GM12892 (cell line): ENCODE measurements at places on chromosomes 5 and 9.

DNA sequence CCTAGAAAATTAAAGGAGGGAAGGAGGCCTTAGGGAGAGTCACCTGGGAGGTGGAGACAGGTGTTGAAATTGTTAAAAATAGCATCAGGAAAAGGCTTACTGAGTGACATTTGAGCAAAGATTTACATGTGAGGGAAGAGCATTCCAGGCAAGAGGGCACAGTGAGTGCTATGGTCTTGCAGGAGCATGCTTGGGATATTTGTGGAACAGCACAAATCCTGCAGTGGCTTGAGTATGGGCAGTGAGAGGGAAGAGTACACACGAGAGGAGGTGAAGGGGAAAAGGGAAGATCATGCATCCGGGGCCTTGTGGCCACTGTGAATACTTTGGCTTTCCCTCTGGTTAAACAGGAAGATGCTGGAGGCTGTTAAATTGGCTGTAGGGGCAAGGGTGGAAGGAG, 36.6 kb downstream of the ACER2 start:
- DNase-seq, result no peak

DNA sequence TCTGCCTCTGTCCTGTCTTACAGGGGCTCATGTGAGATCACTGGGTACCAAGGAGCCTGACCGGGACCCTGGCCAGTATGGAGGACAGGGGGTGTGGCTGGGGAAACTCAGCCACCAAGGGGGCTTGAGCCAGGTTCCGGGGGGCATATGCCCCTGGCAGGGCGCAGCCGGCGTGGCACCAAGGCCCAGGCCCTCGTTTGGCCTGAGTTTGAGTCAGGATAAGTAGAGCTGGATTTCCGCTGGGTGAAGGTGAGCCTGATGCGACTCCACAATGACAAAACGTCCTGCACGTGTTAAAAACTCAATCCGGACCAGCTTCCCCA, 616 bp upstream of the TSPAN17 start:
- no peak for DNase-seq

DNA sequence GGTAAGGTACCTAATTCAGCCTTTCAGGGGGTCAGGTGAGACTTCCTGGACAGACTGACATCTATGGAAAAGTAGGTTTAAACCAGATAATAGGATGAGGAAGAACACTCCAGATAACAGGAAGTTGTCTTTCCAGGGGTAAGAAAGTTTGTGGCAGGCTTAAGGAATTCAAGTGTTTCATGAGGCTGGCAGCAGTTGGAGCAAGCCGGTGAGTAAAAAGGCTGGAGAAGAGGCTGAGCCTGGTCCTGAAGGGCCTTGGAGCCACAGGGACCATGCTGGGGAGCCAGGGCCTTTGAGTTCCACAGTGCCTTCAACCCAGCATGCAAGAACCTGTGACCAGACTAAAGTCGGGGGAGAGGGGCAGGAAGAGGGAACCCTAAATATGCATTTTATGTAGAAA, 353.4 kb downstream of the SPOCK1 start:
- no peak for DNase-seq

GRCh38 chr5:82881571-82882174, 195.5 kb downstream of the TMEM167A start:
- DNase-seq, result no peak

DNA sequence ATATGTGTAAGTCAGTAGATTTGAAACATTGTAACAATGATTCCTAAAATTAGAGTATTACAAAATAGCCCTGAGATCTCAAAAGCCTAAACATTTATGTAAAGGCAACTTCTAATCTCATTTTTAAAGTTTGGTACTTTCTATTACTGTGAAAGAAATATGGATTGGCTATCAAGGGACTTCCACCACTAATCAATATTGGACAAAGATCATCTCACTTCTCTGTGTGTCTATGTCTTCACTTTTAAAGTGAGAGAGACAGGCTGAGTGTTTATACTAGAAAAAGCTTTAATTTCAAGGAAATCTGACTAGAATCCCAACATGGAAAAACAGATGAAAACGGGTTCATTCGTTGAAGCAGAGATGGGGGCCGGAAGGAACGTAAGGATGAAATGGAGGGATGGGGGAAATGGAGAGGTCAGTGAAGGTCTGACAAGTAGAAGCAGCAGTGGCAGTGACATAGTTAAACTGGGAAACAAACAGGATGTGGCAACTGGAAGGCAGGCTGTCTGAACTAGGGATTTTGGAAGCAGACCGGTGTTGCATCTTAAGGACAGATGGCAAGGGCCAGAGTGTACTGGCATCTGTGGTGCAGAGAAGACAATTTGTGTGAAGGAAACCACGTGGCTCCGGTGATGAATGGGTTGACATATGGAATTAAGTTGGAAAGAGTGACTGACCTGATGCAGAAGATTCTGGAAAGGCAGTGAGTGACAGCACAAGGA, 60.8 kb downstream of the PDE4D start:
- no peak for DNase-seq

- DNase-seq, result no peak
Measured at GRCh38 chr5:82147860-82148573, 130.1 kb downstream of the RPS23 start.

DNA sequence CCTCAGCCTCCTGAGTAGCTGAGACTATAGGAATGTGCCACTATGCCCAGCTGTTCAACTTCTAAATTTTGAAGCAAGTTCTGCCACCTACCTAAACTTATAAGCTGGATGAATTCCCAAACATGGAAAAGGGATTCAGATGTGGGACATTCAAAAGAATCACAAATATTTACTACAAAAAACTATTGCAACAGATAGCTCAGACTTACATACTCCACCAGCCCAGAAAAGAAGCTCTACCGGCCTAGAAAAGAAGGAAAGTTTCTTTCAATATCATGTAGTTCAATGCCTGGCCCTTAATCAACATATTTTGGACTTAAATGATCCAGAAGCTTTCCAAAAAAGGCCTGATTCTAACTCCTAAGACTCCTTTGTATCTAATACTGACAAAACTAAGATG, 23.8 kb downstream of the SH3RF2 start:
- no peak for DNase-seq

DNA sequence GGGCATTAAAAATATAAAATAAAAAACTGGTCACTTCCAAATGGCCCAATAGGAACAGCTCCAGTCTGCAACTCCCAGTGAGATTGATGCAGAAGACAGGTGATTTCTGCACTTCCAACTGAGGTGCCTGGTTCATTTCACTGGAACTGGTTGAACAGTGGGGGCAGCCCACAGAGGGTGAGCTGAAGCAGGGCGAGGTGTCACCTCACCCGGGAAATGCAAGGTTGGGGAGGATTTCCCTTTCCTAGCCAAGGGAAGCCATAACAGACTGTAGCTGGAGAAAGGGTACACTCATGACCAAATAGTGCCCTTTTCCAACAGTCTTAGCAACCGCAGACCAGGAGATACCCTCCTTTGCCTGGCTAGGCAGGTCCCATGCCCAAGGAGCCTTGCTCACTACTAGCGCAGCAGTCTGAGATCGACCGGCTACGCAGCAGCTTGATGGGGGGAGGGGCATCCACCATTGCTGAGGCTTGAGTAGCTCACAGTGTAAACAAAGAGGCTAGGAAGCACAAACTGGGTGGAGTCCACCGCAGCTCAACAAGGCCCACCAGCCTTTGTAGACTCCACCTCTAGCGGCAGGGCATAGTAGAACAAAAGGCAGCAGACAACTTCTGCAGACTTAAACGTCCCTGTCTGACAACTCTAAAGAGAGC, 12.7 kb downstream of the RLN1 start:
- no peak for DNase-seq

DNA sequence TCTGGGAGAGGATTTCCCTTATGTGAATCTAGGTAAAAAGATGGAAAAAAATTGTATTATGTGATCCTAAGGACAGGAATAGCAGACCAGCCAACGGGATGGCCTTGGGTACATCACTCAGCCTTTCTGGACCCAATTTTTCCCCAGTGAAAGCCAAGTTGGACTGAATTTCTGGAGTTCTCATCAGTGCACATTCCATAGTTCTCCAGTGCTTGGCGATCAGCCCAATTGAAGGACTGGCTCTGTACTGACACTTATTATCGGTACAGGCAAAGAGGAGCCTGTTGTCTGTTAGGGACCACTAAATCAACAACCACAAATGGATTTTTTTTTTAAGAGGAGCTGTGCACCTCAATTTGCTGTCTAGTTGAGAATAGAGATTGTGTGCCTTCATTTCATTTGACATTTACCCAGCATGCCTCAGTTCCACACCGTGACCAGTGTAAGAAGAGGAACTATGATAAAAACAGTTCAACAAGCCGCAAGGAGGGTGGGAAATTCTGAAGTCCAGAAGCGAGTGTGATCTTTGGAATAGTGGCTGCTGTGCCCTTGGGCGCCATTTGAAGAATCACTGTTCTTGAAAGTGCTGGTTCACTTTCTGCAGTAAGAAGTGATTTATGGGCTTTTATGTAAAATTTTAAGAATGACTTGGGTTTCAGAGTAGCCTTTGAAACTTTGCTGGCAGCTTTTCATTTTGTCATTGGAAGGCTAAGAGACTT, 8.0 kb downstream of the ARL10 start:
- no peak for DNase-seq

DNA sequence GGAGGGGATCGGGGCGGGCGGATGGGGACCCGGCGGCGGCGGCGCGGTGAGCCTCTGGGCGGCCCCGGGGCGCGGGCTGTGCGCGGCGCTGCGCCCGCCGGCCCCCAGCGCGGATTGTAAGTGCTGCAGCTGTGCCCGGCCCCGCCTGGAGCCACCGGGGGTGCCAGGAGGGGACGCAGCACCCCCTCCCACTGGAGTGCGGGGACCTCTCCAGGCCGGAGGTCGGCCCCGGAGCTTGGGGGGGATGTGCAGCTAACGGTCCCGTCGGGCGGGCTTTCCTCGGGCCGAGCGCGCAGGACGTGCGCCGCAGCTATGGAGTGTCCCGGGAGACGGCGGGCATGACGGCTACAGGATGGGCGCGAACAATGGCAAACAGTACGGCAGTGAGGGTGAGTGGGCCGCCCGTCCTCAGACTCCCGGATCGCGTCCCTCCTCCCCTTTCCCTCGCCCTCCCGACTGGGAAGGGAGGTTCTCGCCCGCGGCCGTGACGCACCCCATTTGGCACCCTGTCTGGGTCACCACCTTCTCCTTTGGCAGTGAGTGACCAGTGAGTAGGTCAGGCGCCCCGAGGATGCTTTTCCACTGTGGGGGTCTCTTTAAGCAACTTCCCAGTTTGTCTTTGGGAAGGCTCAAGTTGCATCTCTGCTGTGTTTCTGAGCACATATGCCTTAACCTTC, 483 bp downstream of the FBXL7 start:
- no peak for DNase-seq

- no peak for DNase-seq
Measured at GRCh38 chr5:9850456-9850855, 220.3 kb upstream of the TAS2R1 start.

- no peak for DNase-seq
Measured at GRCh38 chr5:90161414-90161813, 248.1 kb downstream of the CETN3 start.
